Stimulated activated CD8-positive, alpha-beta memory T cell treated with anti-CD3 and anti-CD28 coated beads, Interleukin-12 subunit alpha, Interleukin-12 subunit beta, amount 100 ng/mL, for 4 hours (primary cell): ENCODE measurements at places on chromosomes 6 and 20.

DNA sequence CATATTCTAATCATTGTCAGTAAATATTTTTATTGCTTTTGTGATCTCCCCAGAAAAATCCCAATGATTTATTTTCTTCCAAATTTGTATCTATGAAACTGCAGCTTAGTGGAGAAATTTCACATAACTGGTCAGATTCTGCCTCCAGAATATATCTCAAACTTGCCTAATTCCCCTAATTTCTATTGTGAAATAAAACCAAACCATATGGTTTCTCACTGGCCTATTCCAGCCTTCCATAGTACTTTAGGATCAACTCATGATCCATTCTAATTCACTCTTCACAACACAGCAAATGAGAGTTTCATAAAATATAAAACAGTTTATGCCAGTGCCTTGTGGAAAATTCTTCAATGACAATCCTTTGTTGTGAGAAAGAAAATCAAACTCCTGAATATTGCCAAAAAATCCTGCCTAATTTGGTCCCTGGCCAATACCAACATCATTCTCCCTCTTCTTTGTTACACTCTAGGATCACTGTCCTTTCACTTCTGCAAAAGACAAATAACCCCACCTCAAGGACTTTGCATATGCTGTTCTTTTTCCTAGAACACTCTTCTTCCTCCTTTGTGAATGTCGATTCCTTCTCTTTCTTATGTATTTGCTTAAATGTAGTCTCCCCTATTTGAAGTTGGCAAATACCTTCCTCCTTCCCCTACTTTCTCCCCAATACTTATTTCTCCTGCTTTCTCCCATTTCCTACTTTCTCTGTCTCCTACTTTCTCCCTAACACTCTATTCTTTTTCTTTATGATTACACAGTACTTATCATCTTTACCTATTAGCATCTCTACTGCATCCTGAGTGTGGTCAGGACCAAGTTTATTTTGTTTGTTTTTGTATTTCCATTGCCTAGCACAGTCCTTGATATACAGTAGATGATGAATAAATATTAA is 587.5 kb downstream of the RFPL4B start:
- no peak for DNase-seq

DNA sequence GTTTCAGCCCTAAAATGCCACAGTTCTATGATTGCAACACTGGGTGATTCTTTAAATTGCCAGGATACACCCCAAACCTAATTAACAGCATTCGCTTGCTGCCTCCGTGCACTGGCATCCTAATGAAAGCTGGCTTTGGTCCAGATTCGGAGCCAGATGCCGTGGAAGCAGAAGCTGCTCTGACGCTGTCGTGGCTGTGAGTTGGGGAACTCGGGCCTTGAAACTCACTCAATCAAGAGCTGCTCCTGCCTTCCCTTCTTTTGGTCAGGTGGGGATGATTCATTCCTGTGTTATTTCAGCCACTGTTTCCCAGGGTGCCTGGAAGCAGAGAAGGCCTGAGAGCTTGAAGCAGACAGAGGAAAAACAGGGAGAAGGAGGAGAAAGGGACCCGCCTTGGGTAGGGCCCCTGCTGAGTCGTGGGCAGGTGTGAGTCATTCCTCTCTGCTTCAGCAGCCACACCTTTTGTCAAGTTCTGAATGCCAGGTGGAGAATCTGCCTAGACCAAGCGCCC is 36.2 kb upstream of the DSP start:
- DNase-seq = no peak

GRCh38 chr20:20096421-20096820 is 44.1 kb downstream of the CFAP61 start:
- no peak for DNase-seq

DNA sequence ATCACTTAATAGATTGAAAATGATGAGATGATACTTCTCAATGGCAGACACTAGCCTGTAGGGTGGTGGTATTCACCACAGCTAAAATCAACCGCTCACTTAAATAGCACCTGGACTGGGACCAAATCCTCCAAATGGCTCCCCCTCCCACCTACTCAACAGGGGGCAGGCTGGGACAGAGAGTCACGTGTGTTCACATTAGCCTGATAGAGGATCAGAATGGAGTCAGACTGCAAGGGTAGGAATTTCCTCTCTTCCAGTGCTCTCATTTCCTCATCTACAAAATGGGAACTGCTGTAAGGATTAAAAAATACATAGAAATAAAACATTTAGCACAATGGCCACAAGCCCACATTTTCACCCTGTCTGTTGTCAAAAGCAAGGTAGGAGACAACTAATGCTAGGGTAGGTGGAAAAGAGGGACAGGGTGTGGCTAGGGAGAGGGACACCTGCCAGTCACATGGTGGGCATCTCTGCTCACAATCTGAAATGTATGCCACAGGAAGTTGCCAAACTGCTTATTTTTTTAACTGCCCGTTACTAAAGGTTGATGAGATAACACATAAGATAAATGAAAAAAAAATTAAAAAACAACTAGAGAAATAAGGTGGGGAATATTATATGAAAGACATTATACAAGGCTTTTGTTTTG is 55.3 kb downstream of the BACH2 start:
- no peak for DNase-seq

- DNase-seq = no peak
Measured at GRCh38 chr6:15872241-15873103, 209.6 kb upstream of the DTNBP1 start.

DNA sequence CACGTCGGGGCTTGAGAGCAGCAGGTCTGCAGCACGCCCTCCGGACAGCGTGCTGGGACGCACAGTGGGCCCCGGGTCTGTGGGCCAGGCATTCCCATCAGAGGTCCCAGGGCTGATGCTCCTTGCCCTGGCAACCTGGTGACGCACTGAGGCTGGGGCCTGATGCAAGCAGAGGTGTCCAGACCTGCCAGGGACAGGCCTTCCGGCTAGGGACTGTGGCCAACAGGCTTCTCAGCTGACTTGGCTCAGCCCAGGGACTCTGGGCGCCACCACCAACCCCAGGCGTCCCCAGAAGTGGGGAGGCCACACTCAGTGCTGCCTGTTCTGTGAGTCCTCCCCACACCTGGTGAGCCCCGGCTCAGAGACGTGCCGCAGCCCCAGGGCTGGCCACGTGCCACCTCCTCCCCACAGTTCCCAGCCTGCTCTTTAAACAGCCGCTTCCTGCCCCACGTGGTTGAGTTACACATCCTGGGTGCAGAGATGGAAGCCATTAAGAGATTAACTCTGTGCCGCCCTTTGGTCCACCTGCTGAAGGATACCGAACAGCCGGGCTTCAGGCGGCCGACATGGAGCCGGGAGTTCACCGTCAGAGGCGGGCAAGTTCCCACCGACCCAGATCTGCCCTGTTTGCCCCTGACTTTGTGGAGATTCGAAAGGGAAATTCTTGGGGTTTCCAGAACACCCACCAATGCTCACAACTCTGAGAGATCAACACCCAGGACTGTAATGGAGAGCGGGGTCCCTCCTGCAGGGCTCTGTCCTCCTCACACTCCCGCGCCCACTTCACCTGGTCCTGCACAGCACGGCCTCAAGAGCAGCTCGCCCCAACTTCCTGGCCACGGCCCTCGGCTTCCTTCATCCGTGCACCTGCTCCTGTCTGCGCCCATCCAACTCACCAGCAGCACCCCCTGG is 37.6 kb upstream of the ZBP1 start:
- DNase-seq = peak; percentile 22

- DNase-seq = no peak
Measured at GRCh38 chr6:89657445-89658158, 19.1 kb upstream of the LYRM2 start.

DNA sequence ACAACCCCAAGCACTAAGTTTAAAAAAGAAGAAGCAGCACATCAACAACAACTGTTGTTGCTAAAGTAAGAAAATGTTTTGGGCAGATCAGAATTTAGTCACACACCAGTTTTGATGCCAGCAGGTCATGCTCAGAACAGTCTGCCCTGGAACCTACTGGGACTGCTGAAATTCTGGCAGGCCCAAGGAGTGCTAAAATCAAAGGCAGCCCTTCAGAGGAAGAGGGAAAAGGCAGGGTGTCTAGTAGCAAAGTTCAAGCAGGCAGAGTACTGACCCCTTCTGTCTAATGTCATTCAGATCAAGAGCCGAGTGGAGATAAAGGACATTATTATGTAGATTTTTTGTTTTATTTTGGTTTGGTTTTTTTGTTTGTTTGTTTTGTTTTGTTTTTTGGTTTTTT is 96.6 kb upstream of the LOC128125822 start:
- DNase-seq = no peak

- DNase-seq = no peak
Measured at GRCh38 chr6:131262060-131262459, 126.8 kb downstream of the AKAP7 start.

DNA sequence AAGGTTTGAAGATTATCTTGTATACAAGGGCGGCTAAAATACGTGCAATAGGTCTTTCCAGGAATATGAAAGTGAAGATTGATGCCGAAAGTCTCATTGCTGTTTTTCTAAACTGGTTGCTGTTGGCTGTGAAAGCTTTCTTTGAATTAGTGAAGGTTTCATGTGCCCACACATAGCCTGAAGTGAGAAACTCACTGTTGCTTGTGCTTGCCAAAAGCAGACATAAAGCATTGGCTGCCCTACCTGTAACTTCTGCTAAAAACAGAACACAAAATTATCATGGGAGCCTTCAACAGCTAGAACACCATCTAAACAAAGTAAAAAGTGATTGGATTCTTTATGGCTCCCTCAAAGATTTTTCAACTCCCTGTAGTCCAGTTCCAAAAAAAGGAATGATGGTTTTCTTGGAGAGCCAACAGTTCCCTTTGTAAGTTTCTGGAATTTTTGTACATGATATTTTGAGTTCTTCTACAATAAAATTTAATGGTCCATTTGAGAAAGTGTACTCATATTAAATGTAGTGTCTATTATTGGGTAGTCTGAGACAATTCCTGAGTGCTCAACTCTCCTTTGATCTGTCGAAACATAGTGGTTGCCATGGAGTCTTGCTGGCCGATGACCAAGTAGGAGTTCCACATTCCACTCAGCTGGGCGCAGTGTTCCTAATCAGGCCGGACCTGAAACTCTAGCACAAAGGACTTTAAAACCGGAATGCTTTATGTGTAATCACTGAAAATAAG is 68.5 kb downstream of the PLEKHG1 start:
- no peak for DNase-seq

- no peak for DNase-seq
Measured at GRCh38 chr20:33909331-33909921, 84.3 kb upstream of the RALY start.

DNA sequence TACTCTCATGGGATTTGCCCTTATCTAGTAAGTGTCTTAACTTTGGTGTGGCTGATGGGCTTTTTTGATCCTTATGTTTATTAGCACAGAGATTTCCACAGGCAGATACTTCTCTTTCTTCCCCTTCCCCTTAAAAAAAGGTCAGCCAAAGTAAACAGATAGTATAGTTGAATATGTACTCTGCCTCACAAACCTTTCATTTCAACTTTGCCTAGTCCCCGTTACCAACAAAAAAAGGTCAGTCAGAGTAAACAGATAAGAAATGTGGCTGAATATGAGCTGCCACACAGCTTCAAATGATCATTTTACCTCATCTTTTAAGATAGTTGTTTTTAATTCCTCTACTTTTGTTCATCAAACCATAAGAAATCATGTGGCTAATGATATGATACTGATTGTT is 34.1 kb upstream of the SLC35D3 start:
- no peak for DNase-seq

DNA sequence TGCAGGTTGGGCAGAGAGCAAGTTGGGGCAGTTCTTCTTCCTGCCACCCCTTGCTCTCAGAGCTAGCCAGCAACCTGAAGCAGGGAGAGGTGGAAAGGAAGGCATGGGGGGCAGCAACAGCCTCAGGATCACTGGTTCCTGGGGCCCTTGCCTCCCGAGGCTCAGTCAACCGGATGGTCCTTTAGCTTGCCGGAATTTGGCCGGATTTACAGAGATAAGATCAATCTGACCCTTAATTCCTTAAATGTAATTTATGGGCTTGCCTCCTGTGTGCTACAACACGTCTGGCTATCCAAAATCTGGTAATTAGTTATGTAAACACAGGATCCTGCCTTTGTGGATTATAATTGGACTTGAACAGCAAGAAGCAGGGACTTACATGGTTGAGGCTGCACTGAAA is 19.5 kb upstream of the TCP11 start:
- no peak for DNase-seq

DNA sequence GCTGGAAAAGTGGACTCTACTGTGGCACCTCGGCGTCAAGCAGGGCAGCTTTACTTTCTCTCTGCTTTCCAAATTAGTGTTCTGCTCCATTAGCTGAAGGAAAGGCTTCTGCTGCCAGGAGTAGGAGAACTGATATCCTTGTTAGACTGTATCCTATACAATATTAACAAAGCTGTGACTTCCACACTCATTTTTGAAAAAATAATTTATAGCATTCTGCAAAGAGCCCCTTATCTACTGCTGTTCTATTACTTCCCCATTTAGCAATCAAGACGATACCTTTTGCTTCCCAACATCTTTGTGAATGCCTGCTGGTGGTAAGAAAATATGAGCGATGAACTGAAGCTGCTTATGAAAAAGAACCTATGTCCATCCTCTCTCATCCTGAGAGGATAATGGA is 151.1 kb downstream of the UBE3D start:
- DNase-seq = no peak

DNA sequence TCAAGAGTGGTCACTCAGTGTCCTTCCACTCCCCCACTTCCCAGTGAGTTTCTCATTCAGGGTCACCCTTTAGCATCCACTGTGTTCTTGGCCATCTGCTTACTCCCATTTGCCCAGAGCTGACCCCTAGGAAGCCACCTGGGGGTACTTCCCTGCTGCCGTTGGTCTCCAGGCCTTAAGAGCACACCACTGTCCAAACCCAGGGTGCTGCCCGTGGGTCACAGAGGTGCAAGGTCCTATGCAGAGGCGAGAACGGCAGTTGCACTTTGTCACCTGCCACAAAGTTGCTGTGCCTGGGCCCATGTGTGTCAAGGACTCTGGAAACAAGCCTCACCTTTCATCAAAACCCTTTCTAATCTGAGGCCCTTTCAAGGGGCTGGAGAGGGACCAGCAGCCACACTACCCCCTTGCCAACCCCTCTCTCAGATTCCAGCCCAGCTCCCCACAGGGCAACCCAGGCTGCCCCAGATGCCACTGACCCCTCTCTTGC is 191.1 kb downstream of the ZMYND8 start:
- no peak for DNase-seq

- no peak for DNase-seq
Measured at GRCh38 chr6:168188369-168189199, 109.6 kb upstream of the FRMD1 start.

GRCh38 chr6:84026721-84027164 is 6.8 kb upstream of the MRAP2 start:
- DNase-seq = no peak

DNA sequence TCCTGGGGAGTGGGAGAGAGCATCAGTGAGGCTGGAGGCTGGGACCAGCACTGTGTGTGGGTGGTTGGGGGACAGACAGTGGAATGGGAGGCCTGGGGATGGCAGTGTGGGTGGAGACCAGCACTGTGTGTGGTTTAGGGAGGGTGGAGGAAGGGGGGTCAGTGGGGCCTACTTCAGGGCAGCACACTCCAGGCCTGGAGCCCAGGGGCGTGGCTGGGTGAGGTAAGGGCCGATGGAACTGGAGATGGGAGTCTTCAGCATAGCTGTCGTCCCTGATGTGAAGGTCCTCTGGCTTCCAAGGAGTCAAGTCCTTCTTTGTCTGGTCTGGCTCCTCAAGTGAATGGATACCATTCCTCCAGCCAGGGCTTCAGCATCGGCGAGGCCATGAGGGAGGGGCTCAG is 18.6 kb downstream of the KCNK17 start:
- no peak for DNase-seq

- DNase-seq = no peak
Measured at GRCh38 chr6:32151863-32152768, at the start of gene PRRT1. Gene PRRT1 (minus strand): TSS chr6:32151939. CDS start chr6:32151827, 112 bp downstream.

GRCh38 chr6:137665342-137665934 is 171.2 kb upstream of the OLIG3 start:
- no peak for DNase-seq
